ENCODE measurements at places on chromosomes 4 and X.

GRCh38 chrX:11887175-11887574 is 129.1 kb downstream of the MSL3 start:
- no peak overlapping the region for H3K27ac ChIP-seq
- no peaks in the 10 kb centered on the region for H3K27me3 ChIP-seq
- no peaks in the 10 kb centered on the region for H3K36me3 ChIP-seq
- DNase-seq = no peak

DNA sequence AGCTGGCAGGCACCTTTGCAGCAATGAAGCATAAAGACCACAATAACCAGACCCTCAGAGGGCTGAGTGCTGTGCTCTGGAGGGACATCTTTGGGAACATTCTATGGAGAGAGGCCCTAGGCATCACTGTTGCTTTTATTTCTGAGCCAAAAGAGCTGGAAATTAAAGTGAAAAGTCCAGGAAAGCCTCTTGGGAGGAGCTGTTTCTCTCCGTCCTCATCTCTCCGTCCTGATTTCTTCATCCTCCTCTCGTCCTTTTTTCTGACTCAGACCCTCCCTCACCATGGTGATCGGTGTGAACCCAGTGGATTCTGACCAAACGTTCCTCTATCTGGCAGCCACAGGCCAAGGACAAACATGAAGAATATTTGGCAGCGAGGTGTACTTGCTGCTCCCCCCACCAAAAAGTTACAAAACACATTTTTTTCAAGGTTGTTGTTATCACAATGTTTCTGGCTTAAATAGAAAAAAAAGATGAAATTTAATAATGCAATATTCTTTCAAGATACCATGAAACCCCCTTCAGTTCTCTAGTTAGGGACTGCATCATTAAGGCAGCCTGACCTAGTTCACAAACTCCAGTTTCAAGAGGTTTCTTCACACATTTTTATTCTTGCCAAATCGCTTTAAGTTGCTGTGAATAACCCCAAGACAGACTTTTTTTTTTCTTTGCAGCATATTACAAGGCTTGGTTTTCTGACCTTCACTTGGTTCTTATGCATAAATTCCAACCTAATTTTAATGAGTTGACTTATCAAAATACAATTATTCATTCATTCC is 80.2 kb downstream of the SCD5 start:
- no peak overlapping the region for H3K4me3 ChIP-seq
- no peak overlapping the region for H3K27ac ChIP-seq
- H3K4me1 ChIP-seq = no peaks in the 10 kb centered on the region
- DNase-seq = no peak
- H3K36me3 ChIP-seq = no peaks in the 10 kb centered on the region

GRCh38 chr4:931194-931959 is 739 bp downstream of the GAK start:
- H3K27me3 ChIP-seq = no peaks in the 10 kb centered on the region
- H3K36me3 ChIP-seq = no peaks in the 10 kb centered on the region
- no peak overlapping the region for H3K27ac ChIP-seq
- H3K4me1 ChIP-seq = peaks cover 4% of the 10 kb centered on the region

DNA sequence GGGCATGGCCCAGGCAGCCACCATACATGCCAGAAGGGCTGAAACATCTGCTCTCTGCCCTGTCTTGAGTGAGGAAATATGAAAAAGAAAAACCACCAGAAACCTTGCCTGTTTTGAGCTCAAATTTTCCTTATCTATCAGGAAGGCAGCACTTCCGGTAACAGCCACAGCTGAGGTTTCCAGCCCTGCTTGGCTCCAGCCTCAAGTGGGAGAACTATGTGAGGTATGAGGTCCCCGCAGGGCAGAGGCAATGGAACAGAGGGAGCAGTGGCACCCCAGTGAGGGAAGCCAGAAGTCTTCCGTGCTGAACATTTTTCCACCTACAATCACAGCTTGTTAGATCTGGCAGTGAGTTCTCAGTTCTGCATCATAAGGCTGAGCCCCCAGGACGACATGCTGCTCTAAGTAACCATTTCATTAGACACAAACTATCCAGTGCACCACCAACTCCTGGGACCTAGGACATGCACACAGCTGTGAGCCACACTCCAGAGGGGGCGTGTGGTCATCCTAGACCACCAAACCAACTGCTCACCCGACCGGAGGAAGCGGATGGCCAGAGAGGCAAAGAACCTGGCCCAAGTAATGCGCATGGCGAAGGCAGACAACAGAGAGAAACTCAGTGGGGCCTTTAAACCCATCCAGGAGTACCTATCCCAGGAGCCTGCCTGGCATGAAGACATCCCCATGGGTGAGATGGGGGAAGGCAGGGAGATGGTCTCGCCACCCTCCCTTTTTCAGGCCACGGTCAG is 22.6 kb downstream of the WDR1 start:
- H3K27ac ChIP-seq = no peak overlapping the region
- H3K4me3 ChIP-seq = no peak overlapping the region
- no peaks in the 10 kb centered on the region for H3K27me3 ChIP-seq

- H3K27ac ChIP-seq = no peak overlapping the region
- H3K4me3 ChIP-seq = no peak overlapping the region
- no peaks in the 10 kb centered on the region for H3K4me1 ChIP-seq
- H3K27me3 ChIP-seq = no peaks in the 10 kb centered on the region
These were observed 1163.2 kb downstream of the PCDH18 start for GRCh38 chr4:136369073-136369472.

- no peaks in the 10 kb centered on the region for H3K27me3 ChIP-seq
- no peak overlapping the region for H3K4me3 ChIP-seq
- no peaks in the 10 kb centered on the region for H3K4me1 ChIP-seq
These were observed 12.4 kb downstream of the SMIM9 start for GRCh38 chrX:154822029-154822428.

GRCh38 chr4:82555276-82555675 is 6.5 kb downstream of the TMEM150C start:
- no peak for DNase-seq
- H3K4me3 ChIP-seq = no peak overlapping the region
- H3K36me3 ChIP-seq = no peaks in the 10 kb centered on the region
- no peaks in the 10 kb centered on the region for H3K4me1 ChIP-seq

- no peak overlapping the region for H3K27ac ChIP-seq
- no peaks in the 10 kb centered on the region for H3K27me3 ChIP-seq
- H3K4me1 ChIP-seq = no peaks in the 10 kb centered on the region
- 0 out of 2 replicates have a peak, but pooled peaks cover 2% of the 10 kb centered on the region for H3K36me3 ChIP-seq
These were observed 123.6 kb downstream of the STAG2 start for GRCh38 chrX:124085063-124085462.

GRCh38 chrX:129606918-129607317 is 47.8 kb downstream of the APLN start:
- DNase-seq = no peak
